Neural progenitor cell (in vitro differentiated cells): ENCODE measurements at places on chromosomes 16 and 17.
A peak's percentile ranks its signal among the peaks of the same experiment; 100 is the strongest.

DNA sequence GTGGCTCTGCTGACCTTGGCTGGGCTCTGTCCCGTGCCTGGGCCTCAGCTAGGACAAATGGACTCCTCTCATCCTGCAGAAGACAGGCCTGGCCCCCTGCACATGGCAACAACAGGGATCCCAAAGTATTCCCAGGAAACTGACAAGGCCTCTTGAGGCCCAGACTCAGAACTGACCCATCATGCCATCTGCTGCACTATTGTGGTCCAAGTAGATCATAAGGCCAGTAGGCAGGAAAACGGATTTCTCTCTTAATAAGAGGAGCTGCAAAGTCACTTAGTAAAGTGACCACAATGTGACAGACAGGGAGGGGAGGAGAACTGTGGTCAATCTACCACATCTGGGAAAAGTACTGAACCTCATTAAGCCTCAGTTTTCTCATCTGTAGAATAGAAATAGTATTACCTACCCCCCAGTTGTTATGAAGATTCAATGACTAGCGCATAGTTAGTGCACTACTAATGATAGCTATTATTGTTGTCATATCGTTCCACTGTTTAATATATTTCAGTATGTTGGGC is 62.1 kb upstream of the TNRC6A start:
- DNase-seq: no peak

DNA sequence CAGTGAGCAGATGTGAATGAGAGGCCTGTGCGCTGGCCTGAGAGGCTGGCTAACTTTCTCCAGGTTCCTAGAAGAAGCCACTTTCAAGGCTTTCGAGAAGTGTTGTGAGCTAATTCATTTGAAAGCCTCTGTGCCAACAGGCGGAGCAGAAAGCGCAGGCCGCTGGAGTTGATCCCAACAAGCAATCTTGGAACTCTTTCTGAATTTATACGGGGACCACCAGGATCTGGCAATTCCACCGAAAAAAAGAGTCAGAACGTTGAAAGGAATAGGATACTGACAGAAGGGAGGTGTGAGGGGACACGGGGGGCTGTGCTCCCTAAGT is 71.3 kb upstream of the METRNL start:
- no peak for DNase-seq

DNA sequence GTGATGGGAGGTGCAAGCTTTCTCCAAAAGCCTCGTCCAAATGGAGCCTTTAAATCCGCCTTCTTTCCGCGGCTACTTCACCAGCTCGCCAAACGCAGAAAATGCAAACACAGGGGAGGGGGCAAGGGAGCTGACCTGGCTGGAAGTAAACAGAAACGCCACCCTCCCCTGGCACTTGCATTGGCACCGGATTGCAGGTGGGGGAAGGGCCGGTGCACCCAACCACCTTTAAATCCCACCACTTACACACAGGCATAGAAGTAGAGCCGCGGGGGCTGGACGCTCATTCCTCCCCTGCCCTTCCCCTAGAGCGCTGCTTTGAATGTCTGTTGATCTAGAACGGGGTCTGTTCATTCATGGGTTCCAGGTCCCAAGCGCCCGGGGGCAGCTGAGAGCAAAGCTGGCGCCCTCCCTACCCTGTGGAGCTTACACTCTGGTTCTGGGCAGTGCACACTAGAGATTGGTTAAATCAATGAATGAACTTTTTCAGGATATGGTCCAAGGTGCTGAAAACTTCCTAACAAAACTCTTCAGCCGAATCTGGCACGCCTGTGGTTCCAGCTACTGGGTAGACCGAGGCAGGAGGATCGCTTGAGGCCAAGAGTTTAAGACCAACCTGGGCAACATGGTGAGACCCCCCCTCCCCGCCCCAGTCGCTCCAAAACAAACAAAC is 920 bp upstream of the ZCCHC14 start:
- DNase-seq: peak; percentile 47

DNA sequence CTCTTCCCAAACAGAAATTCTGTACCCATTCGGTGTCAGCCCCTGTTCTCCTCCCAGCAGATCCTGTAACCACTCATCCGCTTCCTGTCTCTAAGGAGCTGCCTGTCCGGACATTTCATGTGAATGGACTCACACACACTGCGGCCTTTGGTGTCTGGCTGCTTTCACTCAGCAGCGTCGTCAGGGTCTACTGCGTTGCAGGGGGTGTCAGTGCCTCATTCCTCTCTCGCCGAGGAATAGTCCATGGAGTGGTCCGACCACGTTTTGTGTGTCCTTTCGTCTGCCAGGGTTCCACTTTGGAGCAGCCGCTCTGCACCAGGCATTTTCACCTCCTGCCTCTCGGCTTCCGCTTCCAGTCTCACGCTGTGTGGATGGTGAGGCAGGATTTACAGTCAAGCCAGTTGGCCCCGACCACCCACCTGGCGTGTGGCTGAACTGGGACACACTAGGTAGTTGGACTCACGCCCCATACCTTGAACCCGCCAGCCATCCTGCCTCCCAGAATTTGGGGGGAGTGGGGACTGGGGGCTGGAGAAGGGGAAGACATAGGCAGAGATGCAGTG is 188.2 kb upstream of the CIBAR2 start:
- no peak for DNase-seq

DNA sequence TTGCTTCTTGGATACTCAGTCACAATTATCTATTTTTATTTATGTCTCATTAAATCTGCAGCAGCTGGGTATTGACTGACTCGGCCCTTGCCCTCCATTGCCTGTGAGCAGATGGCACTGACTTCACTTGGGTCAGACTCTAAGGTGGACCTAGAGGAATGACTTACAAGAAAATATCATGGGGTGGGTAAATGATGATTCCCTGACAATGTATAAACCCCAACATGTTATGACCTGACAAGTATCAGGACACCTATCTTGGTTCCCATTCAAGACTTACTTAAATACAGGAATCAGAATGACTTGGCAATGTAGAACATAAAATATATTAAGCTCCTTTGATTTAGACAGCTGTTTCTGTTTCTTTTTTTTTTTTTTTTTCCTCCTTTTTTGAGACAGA is 953.5 kb downstream of the CDH11 start:
- no peak for DNase-seq

DNA sequence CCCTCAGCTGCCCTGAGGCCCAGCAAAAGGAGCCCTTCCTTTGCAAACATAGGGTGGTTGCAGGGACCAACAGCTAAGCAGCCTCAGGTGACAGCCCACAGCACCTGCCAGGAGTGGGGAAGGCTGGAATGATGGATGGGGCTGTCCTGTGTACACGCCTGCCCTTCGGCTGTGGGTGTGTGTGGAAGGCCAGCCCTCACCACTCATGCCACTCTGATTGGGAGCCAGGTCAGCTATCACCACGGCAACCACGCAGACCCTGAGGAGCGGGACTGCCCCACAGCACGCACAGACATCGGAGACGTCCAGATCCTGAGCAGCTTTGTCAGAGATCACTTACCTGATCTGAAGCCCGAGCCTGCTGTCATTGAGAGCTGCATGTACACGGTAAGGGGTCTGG is 11.9 kb downstream of the PIPOX start:
- peak; percentile 47 for DNase-seq

DNA sequence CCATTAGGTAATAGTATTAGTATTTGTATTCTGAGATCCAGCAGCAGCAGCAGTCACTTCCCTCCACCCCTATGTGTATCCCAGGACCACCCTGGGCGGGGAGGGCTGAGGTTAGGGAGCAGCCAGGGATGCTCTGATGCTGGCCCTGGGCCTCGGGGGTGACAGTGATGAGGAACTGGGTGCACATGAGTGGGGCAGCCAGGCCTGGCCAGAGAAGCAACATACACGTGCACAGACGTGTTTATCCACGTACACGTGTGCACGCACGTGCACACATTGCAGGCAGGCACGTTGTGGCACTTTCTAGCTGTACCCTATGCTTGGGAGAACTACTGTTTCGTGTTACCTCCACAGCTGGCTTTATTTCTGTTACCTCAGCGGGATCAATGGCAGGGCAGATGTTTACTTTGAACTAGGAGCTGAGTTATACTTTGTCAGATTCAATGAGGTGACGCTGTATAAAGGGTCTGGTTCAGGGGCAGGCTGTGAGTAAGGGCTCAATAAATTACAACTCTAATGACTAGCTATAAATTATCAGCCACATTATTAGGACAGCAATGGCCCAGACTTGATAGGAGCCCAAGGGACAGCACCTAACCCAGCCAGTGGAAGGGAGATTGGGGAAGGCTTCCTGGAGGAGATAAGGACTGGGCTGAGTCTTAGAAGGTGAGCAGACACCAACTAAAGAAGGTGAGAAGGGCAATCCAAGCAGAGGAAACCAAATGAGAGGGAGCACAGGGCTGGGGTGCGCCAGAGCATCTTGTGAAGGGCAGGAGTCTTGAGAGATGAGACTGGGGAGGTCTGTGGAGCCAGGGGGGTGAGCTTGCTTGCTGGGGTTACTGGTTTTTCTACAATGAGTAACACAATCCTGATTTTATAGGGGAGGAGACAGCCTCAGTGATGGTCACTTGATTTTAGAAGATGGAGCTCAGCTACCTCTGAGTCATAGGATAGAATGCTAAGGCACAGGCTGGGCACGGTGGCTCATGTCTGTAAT is 22.4 kb upstream of the CA4 start:
- DNase-seq: no peak

GRCh38 chr16:66081775-66082366 is 284.6 kb upstream of the CDH5 start:
- DNase-seq: no peak

DNA sequence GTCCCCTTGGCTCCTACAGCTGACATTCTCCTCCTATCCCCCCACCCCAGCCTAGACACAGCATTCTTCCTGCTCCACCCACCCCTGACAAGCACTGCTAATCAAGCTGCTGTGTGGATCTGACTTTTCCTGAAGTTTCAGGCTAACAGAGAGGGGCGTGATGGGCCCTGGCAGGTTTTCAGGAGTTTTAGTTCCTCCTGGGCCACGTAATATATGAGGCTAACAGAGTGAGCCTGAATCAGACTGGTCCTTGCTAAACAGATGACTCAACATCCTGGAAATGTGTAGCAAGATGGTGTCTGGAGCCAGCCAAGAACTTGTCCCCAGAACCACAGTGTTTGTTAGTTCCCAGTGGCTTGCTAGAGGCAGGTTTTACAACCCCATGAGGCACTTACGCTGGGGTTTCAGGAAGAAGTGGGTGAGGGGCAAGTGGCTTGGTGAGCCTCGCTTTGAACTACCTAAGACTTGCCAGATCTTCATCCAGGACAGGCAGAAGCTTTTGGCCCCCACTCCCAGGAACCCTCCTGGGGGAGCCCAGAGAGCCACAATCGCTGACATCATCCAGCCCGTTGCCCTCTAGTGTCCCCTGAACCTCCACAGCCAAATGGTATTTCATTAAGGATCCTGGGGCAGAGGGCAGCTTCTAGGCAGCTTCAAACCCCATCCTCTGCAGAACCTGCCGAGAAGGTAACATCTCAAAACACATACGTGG is 15.9 kb downstream of the TMEM92 start:
- DNase-seq: no peak
